Cardiac muscle cell (in vitro differentiated cells and primary cell): ENCODE measurements at places on chromosomes 5 and 9. TPM values are rescaled to one million over a fixed set of nuclear protein-coding genes. Genes with fewer than 3 reads are reported as not detected.

GRCh38 chr5:163306421-163306820 lies 131.0 kb upstream of the CCNG1 start:
- no peaks in the 10 kb centered on the region for H3K27me3 ChIP-seq
- no peak overlapping the region for H3K27ac ChIP-seq
- peak; percentile 1 for DNase-seq
- H3K4me3 ChIP-seq, result no peak overlapping the region
- no peaks in the 10 kb centered on the region for H3K36me3 ChIP-seq

DNA sequence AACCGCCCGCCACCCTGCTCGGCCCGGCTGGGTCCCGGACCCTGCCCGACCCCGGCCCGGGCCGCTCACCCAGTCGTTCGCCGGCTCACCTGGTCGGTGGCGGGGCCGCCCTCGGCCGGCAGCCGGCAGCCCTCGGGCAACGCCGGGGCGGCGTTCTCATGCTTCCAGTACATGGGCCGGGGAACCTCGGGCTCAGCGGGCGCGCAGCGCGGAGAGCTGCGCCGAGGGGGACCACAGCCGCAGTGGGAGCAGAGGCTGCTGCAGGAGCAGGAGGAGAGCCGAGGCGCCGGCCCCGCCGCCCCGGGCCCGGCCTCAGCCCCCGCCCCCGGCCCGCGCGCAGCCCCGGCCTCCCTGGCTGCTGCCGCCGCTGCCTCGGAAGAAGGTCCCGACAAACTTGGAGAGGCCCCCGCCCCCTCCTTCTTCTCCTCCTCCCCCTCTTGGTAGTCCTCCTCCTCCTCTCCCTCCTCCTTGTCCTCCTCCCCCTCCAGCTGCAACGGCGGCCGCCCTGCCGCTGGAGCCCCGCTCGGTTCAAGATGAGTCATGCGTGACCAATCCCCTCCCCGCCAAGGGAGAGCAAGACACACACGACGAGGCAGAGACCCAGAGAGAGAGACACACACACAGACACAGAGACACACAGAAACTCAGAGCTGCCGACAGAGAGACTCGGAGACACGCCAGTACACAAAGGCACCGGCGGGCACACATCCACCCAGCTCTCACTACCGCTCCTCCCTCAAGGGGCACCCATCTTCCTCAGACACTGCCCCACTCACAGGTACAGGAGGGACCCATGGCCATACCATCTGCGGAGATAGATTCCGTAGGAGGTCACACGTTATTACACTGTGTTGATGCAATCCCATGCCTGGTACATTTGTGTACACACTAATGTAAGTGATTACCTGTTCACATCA lies at the start of gene LHX6:
Gene LHX6, minus strand, starts transcription at position 390 of the 917 bp plus-strand sequence. Its CDS starts 217 bp downstream, at position 173.
- DNase-seq, result peak; percentile 43
- peaks cover 100% of the 10 kb centered on the region for H3K27me3 ChIP-seq
- peak within 1 kb of the TSS; percentile 25 for H3K4me3 ChIP-seq
- no peaks in the 10 kb centered on the region for H3K36me3 ChIP-seq

Gene AKNA
- total RNA-seq, result 20.6 and 25.2 TPM in 2 replicates

Gene ANKRD34B
- not detected in 2 replicates for total RNA-seq

Gene PLAC8L1
- total RNA-seq, result not detected in 2 replicates

DNA sequence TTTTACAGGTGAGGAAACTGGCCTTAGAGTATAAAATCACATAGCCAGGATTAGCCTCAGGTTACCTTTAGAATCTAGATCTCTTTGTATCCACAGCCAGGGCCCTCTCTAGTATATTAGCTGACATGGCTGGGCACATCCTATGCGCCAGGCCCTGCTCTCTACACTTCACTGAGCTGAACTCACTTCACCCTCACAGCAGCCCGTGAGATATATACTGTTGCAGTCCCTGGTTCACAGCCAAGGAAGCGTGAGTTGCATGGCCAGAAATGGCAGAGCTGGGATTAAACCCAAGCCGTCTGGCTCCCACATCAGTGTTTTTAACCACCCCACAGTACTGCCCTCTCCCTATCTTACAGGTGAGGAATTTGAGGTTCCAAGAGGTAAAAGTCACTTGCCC lies 58.4 kb downstream of the DAB2IP start:
- no peak overlapping the region for H3K27ac ChIP-seq
- H3K27me3 ChIP-seq, result no peaks in the 10 kb centered on the region
- H3K4me3 ChIP-seq, result no peak overlapping the region
- no peaks in the 10 kb centered on the region for H3K36me3 ChIP-seq
- DNase-seq, result no peak

Gene NSUN2
- total RNA-seq, result 23.9 and 37.7 TPM in 2 replicates

DNA sequence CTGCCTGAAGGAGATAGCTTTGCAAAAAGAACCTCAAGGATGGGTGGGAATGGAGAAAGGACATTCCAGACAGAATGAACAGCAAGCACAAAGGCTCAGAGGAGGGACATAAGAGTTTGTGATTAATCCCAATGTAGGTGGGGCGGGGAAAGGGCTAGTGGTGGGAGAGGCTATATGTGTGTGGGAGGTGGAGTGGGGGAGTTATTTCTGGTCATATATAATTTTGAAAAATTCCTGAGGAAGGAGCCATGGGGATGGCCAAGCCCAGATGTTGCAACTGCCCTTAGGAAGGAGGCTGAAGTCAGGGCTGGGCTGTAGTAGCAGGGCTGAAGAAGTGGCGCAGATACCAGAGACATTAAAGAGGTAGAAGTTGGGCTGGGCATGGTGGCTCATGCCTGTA lies 13.4 kb upstream of the CCL27 start:
- no peaks in the 10 kb centered on the region for H3K27me3 ChIP-seq
- no peak overlapping the region for H3K4me3 ChIP-seq
- no peaks in the 10 kb centered on the region for H3K36me3 ChIP-seq

Gene PHYHD1
- total RNA-seq, result 25.3 and 36.6 TPM in 2 replicates

Gene FBP1
- total RNA-seq, result 0.46 and 2.9 TPM in 2 replicates

GRCh38 chr9:104991144-104991953 lies 63.4 kb upstream of the ABCA1 start:
- no peaks in the 10 kb centered on the region for H3K36me3 ChIP-seq
- peaks cover 17% of the 10 kb centered on the region for H3K4me1 ChIP-seq
- H3K27me3 ChIP-seq, result no peaks in the 10 kb centered on the region
- H3K4me3 ChIP-seq, result peak overlapping the region; percentile 32

DNA sequence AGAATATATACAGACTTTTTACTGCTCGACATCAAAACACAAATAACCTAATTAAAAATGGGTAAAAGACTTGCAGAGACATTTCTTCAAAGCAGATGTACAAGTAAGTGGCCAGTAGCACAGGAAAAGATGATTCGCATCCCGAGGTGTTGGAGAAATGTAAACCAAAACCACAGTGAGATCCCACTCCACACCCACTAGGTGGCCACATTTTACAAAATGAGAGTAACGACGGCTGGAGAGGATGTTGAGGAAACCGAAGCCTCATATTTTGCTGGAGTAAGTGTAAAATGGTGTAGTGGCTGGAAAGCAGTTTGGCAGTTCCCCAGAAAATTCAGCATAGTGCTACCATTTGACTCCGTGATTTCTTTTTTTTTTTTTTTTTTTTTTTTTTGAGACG lies 21.3 kb upstream of the GBGT1 start:
- H3K4me1 ChIP-seq, result no peaks in the 10 kb centered on the region
- DNase-seq, result peak; percentile 66
- no peak overlapping the region for H3K27ac ChIP-seq
- no peaks in the 10 kb centered on the region for H3K36me3 ChIP-seq
- H3K4me3 ChIP-seq, result no peak overlapping the region

Gene SPATA31A7
- not detected in 2 replicates for total RNA-seq

DNA sequence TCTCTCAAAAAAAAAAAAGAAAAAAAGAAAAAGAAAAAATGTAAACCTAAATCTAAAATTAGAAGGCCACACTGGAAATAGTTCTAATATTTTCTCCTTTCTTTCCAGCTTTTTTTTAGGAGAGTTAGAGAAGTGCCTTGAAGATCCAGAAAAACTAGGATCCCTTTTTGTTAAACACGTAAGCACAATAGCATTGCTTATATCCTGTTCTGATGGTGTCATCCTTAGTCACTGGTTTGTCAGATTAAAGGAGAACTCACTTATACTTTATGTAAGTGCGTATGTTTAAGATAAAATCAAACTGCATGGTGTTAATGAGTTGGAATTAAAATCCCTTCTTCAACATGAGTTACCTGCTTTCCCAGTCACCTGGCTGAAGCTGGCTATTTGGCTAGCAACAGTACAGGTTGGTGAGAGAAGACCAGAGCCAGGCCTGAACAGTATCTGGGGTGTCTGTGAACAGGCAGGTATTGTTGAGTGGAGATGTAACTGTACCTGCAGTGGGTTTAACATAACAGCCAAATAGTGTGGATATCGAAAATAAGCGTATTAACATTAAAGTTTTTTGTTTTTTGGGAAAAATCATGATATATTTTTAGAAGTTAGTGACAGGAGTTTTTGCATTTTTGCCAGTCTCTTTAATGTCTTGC lies 104.7 kb upstream of the OTULINL start:
- peak; percentile 37 for DNase-seq
- H3K36me3 ChIP-seq, result peaks cover 52% of the 10 kb centered on the region
- no peaks in the 10 kb centered on the region for H3K27me3 ChIP-seq
- no peak overlapping the region for H3K4me3 ChIP-seq
